NCI-H146 (cell line): ENCODE measurements at places on chromosomes 5 and 9.

DNA sequence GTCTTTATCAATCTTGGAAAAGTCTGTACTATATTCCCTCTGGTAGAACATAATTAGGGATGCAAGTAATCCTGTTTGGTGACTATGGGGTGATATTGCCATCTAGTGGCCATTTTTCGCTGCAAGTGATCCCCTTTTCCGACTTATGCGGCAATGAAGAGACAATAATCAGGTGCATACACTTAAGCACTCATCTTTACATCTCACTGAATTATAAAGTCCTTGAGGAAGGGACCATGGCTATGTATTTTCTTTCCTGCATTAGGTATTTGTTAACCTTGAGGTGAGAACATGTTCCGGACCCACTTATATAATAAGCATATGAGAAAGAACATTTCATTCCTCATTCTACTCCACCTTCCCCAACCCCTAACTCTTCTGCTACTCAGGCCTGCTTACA lies 19.6 kb upstream of the LIX1 start:
- peak; percentile 37 for DNase-seq

GRCh38 chr9:95081998-95082397 lies 235.5 kb downstream of the FANCC start:
- no peak for DNase-seq

GRCh38 chr5:96207420-96207819 lies 225.6 kb downstream of the PCSK1 start:
- DNase-seq, result no peak

GRCh38 chr5:83924891-83925290 lies 204.2 kb upstream of the HAPLN1 start:
- no peak for DNase-seq

DNA sequence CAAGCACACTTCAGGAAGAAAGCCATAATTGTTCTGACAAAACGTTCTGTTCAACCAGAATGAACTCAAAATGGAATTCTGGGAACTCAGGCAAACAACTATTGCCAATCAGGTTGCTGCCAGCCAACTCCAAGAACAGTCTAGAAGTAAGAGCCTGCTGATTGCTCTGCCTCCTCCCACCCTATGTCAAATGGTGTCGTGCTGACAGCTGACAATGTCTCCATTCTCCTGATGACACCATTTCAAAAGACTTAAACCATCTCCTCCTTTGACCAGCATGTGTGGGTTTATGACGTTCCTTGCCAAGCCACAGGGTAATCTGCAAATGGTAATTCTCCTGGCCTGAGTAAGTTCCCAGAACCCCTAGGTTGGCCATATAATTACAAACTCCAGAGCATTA lies 21.9 kb upstream of the PLIN2 start:
- DNase-seq, result no peak

- DNase-seq, result peak; percentile 79
Measured at GRCh38 chr9:79976257-79977073, 404.7 kb downstream of the TLE4 start.

- DNase-seq, result no peak
Measured at GRCh38 chr5:116861666-116862065, 287.0 kb upstream of the SEMA6A start.

- no peak for DNase-seq
Measured at GRCh38 chr5:113514289-113514635, 768 bp downstream of the YTHDC2 start.

GRCh38 chr9:108582726-108583125 lies 273.1 kb downstream of the ACTL7B start:
- no peak for DNase-seq

- no peak for DNase-seq
Measured at GRCh38 chr9:93181672-93182435, 2.1 kb upstream of the WNK2 start.

GRCh38 chr9:13524245-13524644 lies 244.8 kb upstream of the MPDZ start:
- no peak for DNase-seq

GRCh38 chr9:132937463-132937901 lies 6.9 kb downstream of the TSC1 start:
- DNase-seq, result no peak

GRCh38 chr5:163005949-163006348 lies 431.4 kb upstream of the CCNG1 start:
- no peak for DNase-seq

DNA sequence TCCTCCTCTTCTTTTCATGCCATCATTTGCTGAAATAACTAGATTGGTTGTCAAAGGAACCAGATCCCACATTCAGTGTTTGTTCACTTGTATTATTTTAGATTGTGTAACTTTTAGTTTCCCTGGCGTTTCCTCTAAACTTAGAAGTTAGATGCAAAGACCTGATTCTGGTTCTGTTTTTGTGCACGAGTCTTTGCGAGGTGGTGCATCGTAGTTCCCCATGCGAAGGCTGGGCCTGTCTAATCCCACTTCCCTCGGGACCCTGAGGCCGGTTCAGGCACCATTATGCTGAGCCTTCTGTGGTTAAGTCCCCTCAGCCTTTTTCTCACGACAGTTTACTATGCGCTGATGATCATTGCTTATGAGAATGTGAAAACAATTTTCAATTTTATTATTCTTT lies 219.1 kb upstream of the OTULINL start:
- no peak for DNase-seq

- DNase-seq, result no peak
Measured at GRCh38 chr5:35294976-35295375, 64.7 kb upstream of the PRLR start.

- no peak for DNase-seq
Measured at GRCh38 chr5:76762484-76762883, 46.6 kb downstream of the F2R start.

DNA sequence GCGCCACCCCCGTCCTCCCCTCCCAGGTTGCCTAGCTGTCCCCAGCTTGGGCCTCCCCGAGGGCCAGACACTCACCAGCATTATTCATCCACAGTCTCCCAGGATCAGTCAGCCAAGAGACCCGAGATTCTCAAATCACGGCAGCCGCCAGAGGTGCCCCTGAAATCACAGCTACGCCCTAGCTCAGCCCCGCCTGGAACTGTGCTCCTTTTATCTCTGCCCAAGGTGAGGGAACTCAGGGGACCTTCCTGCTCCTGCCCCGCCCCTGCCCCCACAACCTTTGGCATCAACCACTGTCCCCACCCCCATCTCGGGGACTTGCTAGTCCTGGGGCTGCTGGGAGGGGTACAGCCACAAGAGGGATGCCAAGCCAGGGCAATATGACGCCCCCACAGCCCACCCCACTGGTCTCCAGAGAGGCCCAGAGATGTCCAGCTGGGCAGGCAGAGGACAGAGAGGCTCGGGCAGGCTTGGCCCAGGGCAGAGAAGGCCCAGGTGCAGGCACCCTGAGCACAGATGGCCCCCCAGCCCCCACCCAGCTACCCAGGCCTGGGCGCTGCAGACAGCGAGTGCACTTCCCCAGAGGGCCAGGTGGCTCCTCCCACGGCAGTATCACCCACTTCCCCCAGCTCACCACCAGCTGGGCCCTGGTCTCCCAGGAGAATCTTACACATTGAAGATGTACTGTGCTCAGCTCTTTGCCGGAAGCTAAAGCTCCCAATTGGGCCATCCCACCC lies at the start of gene FUT7:
Gene FUT7 (minus strand): TSS at position 185 of the 737 bp plus-strand sequence. CDS start 97 bp downstream, at position 88.
- DNase-seq, result no peak

DNA sequence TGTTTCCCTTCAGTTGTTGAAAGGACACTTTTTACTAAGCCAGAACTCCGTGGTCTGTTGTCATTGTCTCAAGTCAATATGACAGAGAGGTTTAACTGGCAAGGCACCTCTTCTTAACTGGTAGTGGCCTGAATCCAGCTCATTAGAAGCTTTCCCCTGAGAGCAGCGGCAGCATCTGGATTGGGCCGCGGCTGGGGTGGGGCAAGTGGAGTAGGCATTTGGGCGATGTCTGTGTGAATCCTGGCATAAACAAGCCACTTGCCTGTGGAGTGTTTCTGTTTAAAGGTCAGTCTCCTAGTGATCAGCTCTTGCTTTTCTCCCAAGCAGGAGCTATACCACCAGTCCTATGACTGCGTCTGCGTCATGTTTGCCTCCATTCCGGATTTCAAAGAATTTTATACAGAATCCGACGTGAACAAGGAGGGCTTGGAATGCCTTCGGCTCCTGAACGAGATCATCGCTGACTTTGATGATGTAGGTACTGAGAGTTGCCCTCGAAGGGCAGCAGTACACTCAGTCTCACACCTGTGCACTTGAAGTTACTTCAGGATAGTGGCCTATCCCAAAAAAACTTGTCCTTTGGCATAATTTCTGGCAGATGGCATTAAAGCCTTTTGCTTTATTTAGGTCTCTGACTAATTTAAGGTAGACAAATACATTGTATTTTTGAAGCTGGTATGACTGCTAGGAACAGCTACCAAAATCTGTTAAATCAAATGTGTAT lies 48.9 kb downstream of the CFAP90 start:
- DNase-seq, result no peak

- DNase-seq, result no peak
Measured at GRCh38 chr5:129001841-129002526, 36.7 kb downstream of the SLC27A6 start.

DNA sequence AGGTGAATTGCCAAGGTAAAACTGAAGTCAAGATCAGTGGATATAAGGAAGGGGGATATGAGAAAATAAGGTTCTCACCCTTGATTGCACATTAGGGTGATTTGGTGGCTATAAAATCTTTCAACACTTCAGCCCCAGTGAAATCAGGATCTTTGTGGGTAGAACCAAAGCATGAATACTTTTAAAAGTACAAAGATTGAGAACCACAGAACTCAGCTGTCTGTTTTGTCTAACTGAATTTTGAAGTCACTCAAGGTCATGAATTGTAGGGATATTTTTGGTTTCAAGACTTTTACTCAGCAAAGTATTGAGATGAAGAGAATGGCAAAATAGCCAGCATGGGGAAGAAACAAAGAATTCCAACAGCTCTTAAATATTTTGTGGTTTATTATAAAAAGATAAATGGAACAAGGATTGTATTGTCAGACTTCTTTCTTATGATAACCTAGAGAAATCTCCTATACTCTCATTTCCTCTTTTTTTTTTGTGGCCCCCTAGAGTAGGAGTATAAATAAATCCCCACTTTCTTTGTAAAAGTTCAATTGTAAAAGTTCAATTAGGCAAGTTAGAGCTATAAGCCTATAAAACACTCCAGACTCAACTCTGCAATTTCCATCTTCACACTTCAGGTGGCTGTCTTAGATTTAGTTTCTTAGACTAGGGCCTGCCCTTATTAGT lies 272.9 kb downstream of the PDE4D start:
- DNase-seq, result no peak

DNA sequence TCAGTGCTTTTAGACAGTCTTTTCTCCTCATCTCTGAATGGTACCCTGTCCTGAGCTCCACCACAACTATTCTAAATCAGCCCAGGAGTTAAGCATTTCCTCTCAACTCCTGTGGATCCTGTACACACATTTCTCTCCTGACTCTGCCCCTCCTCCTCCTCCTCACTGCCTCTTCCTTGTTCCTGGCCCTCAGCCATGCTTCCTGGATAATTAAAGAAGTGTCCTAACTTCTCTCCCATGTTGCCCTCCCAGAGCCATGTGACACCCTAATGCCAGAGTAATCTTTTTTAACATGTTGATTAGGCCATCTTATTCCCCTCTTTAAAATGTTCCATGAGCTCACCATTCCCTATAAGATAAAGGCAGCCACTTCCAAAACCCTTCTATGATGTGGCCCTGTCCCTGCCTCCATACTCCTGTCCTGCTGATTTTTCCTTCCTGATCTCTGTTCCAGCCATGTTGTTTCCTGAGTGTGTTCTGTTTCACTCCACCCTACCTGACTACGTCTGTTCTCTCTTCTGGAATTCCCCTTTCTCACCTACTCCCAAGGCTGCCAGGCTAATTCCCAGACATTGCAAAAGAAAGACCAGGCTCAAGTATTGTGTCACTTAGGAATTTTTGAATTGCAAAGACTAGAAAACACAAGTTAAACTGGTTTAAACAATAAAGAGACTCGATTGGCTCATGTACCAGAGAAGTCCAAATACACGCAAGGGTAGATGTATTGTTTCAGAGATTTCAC lies 295.2 kb downstream of the MAST4 start:
- DNase-seq, result no peak

DNA sequence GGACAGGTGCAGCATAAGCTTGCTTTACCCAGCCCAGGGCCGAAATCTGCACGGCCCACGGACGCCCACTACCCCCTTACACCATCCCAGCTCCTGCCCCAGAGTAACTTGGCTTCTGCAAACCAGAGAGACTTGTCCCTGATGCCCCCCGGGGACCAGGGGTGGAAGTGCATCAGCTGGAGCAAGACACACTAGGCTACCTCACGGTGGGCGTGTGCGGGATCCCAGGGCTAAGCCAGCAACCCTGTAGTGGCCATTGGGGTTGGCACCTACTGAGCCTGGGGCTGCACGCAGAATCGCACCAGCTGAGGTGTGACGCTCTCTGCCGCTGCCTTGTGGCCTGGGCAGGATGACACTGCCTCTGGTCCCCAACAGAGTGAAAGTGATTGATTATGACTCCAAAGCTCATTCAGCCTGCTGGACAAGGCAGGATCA lies 6.1 kb upstream of the ZNF79 start:
- peak; percentile 19 for DNase-seq

GRCh38 chr5:88507261-88507660 lies 238.6 kb upstream of the TMEM161B start:
- no peak for DNase-seq

GRCh38 chr9:14014218-14014617 lies 299.7 kb downstream of the NFIB start:
- no peak for DNase-seq

GRCh38 chr5:76679231-76679630 lies 36.7 kb upstream of the F2R start:
- DNase-seq, result no peak

DNA sequence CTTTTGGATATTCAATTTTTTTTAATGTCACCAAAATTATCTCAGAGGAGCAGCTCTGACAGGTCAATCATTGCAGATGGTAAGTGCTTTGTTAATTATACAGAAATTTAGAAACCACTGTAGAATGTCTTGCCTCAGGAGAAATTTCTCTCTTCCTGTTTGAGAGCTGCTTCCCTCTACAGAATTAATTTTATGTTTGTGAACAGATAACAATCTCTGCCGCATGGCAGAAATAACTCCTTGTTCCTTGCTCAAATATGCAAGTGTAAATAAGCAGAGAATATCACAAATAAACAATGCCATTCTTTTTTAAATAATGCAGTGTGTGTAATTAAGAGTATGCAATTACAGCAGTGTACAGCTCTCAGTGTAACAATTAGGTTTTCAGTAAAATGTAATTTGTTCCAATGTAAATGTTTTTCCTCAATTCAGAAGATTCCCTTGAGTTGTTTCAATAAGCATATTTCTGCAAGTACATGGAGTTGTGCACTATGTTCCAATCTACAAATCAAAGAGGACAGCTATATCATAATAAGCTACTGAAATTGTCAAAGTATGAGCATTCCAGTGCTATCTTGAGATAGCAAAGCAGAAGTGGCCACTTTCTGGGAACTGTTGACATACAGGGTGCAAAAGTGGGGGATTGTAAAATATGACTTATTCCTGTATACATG lies 1012.8 kb downstream of the MAT2B start:
- no peak for DNase-seq

GRCh38 chr5:151073280-151073679 lies 7.6 kb downstream of the TNIP1 start:
- DNase-seq, result no peak

DNA sequence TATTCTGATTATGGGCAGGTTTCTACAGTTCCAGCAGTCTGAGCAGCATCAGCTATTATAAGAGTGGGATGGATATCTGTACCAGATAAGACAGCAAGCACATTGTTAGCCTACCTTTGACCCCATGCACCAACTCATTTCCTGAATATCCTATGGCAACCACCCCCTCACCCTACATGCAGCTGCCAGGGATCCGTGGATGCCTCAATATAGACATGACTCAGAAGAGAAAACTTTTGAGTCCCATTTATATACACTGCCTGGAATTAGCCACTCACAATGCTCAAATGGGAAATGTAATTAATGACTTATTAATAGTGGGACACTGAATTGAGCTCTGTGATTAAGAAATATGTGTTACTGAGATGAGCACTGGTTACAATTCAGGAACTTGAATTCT lies 124.4 kb downstream of the SSBP2 start:
- peak; percentile 74 for DNase-seq
